ENCODE measurements at places on chromosomes 4 and X.
A peak's percentile ranks its signal among the peaks of the same experiment; 100 is the strongest.

DNA sequence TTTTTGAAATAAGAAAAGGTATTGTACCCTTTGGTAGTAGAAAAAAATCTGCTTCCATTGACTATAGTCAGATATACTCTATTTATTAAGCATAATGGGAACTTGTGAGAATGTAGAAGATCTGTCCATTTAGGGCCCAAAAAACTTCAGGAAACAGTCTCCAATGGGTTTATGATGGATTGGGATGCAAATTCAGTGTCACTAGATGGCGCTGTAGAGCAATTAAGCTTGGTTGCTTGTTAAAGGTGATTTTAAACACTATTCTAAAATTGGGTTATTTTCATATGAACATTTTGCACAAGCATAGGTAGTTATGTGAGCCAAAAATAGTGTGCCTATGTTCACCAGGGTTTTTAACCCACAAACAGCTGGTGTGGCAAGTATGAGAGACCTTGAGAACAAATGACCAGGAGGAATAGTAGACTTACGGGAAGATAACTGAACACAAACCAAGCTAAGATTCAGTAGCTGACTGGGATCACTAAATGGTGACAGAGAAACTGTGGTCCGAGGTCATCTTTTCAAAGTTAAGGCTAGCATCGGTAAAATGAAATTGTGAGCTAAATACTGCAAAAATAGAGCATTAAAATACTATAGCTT, 80.3 kb upstream of the LSM6 start:
- DNase-seq, result peak; percentile 43

- DNase-seq, result no peak
Observed at GRCh38 chr4:114599903-114600552, 1.4 kb downstream of the UGT8 start.

DNA sequence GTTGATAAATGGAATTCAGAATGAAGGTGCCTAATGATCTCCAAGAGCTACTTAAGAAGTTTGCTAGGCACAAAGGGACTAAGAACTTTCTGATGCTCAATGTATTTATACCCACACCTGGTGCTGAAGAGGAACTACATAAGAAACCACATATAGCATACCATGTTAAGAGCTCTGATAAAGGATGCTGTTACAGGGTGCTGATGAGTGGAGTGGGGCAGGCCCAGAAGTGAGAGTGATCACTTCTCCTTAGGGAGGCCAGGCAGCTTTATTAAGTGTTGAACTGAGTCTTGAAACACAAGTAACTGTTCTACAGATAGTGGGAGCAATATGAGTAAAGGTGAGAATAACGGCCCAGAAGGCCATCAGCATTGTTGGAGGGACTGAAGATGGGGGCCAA, 68.3 kb upstream of the CHRDL1 start:
- DNase-seq, result no peak

GRCh38 chr4:1763550-1764080, 29.5 kb upstream of the FGFR3 start:
- peak; percentile 36 for DNase-seq

DNA sequence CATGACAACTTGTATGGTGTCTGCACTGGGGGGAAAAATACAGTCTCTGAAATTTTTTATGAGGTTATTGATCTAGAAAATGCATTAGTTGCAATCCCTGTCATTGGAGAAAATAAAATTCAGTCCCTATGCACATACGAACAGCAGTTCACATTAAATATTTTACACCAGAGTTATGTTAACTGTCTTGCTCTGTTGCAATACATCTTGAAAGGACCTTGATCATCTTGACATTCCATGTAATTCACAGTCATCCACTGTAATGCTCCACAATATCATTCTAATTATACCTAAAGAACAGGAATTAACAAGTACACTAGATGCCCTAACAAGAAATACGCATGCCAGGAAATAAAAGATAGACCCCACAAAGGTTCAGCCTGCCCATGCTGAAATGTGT, 934.6 kb upstream of the PCDH10 start:
- no peak for DNase-seq

DNA sequence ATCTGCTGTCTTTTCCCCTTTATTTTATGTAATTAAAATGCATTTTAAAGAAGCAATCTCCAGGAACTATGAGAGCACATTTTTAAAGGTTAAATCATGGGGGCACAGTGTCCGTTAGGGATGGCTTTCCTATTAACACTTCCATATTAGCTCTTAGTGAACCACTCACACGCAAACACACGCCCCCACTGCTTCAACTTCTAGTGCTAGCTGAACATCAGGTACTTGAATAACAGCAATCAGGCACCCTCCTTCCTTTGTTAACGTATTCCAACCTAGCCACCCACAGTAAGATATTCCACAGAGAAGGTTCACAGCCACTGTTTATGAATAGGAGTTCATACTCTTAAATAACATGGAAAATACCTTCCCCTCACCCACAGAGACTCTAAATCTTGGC, 9.3 kb downstream of the TMEM255A start:
- no peak for DNase-seq

DNA sequence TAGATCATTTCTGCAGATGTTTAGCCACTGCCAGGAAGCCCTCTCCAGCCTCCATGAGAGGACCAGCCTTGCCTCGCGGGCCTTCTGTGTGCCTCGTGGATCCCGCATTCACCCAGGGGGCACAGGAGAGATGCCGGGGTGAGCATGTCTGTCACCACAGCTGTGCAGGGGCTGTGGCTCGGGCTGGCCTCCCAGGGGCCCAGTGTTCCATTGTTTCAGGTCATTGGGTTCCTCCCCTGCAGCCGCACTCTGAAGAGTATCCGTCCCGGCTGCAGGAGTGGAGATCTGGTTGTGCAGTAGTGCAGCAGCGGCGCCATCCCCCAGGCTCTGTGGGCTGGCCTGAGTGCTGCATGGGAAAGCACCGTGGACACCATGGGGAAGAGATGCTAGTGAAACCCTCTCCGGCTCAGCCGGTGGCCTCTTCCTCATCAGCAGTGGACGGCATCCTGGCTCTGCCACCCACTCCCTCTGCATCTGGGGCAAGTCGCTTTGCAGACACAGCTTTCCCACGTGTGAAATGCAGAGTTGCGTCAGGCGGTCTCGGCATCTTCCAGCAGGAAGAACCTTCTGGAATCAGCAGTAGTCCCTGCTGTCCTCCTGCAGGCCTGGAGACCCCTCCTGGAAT, 29.1 kb downstream of the TBC1D14 start:
- DNase-seq, result no peak

DNA sequence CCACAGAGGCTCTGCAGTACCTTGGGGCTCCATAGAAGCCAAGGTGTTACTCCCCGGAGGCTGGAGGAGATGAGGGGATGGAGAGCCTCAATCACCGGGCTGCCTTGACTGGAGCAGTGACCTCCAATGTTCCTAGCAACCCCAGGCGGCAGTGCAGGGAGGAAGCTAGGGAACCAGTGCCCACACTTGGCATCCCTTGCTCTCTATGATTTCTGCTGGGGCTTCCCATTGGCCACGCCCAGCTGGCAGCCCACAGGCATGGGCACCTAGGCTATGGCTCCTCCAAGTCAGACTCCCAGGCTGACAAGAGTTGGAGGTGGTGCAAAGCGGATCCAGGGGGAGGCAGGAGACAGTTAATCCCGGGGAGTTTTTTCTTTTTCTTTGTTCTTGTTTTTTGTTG, 229.7 kb downstream of the EVC2 start:
- no peak for DNase-seq

GRCh38 chr4:22897520-22898108, 204.9 kb downstream of the GBA3 start:
- peak; percentile 9 for DNase-seq

DNA sequence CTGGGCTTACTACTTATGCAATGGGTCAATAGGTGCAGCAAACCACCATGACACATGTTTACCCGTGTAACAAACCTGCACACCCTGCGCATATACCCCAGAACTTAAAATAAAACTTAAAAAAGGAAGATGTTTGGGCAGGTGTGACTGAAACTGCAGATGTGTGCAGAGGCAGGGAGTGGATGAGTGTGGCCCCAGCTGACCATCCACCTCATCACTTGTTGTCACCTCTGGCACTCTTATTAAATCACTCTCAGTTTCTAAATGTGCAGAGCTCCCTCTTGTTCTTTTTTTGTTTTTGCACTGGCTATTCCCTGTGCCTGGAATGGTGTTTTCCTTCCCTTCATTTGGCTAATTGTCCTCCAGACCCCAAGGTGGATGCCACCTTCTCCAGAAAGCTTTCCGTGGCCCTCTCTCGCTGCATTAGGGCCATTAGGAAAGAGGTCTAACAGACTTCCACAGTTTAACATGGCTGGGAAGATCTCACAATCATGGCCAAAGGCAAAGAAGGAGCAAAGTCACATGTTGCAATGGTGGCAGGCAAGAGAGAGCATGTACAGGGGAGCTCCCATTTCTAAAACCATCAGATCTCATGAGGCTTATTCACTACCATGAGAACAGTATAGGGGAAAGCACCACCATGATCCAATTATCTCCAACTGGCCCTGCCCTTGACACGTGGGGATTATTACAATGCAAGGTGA, 58.5 kb downstream of the SLC2A9 start:
- no peak for DNase-seq

- DNase-seq, result no peak
Observed at GRCh38 chr4:87141428-87141827, 79.0 kb downstream of the KLHL8 start.

DNA sequence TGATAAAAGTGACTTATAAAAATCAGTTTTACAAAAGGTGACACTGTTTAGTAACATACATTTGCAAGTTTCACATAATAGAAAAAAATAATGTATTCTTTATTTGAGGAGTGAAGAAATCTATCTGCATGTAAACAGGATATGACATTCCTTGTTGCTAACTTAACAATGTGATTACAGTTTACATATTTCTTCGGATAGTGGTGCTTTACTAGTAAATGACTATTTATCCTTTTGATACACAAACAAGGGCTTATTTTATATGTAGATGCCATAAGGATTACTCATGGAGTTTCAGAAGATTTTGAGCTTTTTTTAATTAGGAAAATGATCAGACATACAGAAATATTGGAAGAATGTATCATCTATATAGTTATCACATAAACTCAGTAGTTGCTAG, 126.5 kb downstream of the SLIT2 start:
- DNase-seq, result no peak

- DNase-seq, result no peak
Observed at GRCh38 chr4:106358899-106359298, 9.7 kb downstream of the GIMD1 start.

GRCh38 chrX:40149286-40150175, 51.8 kb upstream of the BCOR start:
- no peak for DNase-seq

DNA sequence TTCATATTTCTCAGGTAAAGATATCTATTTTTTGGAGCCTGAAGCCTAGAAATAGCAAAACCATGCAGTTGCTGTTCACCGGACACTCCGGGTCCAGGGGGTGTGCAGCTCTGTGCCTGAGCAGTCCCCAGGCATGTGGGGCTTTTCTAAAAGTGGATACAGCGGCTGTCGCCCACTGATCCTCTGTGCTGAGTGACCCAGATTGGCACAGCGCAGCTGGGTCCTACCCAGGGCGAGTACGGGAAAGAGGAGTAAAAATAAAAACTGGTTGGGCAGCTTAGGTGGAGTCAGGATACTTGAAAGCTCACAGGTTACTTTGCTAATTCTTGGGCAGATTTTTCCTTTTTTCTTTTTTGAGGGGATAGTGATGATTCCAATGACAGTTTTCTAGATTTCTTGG, 118.8 kb downstream of the UCHL1 start:
- no peak for DNase-seq

DNA sequence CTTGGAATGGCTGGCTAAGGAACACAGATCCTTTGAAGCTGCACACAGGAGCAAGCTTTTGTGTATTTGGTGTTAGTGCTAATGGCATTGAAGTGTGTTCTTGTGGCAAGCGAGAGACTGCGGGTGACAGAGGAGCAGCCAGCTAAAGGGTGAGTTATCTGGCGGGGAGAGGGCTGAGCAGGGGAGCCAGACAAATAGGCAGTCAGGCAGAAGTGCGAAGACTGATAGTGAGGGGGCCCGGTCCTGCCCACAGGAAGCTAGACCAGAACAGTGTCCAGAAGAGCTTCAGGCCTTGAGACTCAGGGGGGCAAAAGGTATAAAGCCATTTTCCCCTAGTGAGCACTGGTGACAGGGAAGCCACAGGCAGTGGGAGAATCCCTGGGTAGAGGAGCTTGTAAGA, 49.6 kb upstream of the MAMLD1 start:
- DNase-seq, result no peak

DNA sequence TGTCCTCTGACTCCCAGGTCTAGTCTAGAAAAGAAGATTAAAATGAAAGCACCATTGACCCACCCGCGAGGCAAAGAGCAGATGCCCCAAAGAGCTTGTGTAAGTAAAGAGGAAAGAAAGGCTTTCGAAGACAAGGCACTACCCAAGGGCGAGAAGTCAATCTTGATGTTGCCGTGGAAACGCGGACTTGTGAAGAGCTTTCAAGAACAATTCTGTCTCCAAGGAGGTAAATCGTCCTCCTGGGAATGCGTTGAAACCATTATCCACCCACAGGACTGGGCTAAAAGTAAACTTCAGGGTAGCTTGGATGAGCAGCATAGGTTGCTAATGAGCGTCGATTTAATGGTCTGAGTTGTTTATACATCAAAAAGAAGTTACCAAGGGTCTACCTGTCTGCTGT, 189.3 kb downstream of the DHRSX start:
- no peak for DNase-seq

DNA sequence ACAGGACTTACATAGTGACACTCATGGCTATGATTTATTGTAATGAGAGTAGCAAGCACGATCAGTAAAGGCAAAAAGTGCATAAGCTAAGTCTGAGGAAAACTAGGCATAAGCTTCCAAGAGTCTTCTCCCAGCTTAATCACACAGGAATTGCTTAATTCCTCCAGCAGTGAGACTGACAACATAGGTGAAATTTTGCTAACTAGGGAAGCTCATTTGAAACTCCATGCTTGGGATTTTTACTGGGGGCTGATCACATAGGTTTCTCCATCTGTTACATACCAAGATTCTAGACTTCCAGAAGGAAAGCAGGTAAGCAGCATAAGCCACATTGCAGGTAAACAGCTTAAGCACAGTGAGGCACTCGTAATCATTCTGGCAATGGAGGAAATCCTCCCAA, 71.8 kb upstream of the FHDC1 start:
- DNase-seq, result no peak

DNA sequence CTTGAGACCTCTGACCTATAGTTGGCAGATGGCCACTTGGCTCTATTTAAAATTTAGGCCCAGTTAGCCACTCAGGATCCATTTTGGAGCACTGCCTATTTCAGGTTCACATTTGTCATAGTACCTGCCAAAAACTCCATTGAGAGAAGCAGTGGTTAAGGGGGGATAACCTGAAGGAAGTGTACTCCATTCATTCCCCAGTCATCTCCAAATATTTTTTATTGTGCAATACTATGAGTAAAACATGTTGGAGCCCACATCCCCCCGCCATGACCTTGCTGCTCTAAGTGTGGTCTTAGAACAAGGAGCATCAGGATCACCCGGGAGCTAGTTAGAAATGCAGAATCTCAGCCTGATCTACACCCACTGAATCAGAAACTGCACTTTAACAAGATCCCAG, 21.1 kb downstream of the PLP1 start:
- no peak for DNase-seq

DNA sequence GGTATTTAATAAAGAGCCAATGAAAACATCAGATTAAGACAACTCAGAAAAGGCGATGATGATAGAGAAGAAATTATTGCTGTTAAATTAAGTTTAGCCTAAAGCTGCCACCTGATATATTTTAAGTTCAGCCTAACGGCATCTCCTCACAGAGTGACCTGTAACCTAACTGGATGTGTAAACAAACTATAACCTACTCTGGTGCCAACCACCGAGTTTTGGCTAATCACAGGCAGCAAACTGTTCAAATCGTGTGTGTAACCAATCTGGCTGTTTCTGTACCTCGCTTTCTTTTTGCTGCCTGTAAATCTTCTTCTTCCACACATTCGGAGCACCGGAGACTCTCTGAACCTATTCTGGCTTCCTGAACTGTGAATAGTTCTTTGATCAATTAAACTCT, 37.8 kb upstream of the MED14 start:
- no peak for DNase-seq

- DNase-seq, result no peak
Observed at GRCh38 chr4:139337612-139338011, 35.3 kb upstream of the NDUFC1 start.

Data from stromal cell of bone marrow (primary cell).